ENCODE measurements at places on chromosomes 1 and 21.

DNA sequence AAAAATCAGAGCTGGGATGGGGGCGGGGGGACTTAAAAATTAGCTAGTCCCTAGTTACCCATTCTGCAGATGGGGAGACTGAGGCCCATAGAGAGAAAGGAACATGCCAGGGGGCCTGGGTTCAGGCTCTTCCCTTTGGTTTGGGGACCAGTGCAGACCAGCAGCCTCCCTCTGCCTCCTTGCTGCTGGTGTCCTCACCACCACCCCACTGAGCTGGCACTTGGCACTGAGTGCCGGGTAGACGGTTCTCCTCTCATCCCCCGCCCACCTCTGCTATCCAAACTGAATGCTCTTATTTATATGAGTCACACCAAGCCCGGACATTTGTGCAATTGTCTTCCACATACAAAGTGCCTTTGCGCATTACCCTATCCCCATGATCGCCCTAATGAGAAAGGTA, 39.2 kb downstream of the CAMK2N1 start:
- no peak for DNase-seq

DNA sequence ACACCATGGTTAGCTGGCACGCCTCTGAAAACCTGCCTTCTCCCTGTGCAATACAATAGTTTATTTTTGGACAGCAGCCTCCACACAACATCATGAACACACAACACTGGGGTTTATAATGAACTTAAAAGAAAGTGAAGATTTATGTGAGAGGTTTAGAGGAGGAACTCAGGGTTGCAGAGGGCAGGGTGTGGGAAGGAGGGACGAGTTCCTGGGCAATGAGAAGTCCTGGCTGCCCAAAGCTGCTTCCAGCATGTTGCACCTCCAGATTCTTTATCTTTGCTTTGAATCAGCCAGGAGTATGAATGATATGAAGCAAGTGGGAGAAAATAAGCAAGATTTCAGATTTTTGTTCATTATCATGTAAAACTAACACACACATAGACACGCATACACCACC, 11.3 kb upstream of the LRRC8D start:
- no peak for DNase-seq

GRCh38 chr1:215845234-215845891, 278.3 kb downstream of the KCTD3 start:
- no peak for DNase-seq

DNA sequence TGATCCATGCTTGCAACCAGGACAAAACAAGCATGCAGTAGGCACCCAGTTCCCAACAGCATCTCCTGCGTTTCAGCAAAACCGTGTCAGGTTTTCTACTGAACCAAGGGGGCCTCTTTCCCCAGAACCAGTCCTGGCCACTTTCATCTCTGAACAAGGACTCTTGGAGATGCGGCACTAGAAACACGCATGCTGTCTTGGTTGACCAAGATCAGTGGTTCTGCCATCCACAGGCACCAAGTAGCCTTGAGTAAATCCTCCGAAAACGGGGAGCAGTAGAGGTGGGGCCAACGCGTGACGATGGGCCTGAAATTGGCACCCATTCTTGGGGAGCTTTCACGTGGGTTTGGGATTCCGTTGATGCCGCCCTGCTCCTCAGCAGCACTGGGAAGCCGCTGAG, 62.5 kb upstream of the AJAP1 start:
- no peak for DNase-seq

- no peak for DNase-seq
Measured at GRCh38 chr1:172448995-172449584, 5.2 kb upstream of the PIGC start.

DNA sequence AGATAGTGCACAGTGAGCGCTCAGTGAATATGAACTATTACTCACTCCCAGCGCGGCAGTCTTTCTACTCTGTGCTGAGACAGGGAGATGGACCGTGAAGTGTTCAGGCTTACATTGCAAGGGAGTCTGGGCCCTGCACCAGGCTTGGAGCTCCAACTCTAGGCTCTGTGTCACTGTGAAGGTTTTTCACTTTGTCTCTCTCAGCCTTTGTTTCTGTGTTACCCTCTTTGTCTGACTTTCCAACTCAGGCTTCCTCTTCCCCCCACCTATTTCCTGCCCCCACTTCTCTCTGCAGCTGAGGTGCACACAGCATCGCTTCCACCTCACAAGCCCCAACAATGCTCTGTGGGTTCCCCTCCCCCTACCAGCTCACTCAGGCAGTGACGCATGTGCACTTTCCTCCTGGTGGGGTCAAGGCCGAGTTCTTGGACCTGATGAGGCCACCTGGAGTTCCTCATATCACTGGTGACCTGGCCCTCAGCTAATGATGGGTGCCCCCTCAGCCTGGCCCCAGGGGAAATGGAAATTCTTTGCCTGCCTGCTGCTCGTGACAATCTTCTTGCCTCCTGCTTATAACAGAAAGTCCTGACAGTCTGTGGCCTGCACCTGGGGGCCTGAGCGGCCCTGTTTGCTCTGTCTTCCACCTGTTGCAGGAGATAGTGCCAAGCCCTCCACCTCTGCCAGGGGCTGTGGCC, 1.1 kb upstream of the LCK start:
- DNase-seq: peak; percentile 71

DNA sequence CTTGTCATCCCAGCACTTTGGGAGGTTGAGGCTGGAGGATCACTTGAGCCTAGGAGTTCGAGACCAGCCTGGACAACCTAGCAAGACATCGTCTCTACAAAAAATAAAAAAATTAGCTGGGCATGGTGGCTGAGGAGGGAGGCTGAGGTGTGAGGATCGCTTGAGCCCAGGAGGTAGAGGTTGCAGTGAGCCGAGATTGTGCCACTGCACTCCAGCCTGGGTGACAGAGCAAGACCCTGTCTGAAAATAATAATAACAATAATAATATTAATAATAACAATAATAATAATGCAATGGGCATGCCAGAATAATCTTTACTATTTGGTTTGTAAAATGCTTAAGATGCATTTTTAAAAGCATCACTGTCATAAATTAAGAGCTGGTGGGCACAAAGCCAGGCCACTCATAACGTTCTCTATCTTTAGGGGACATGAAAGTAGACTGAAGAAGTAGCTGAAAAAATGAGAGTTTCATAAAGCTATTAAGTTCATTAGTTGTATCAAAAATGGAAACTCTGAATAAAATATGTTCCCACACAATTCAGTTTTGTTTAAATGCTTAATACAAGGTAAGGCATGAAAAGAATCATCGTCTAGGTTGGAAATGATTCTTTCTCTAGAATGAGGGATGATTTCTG, 51.6 kb upstream of the ITPKB start:
- no peak for DNase-seq

- DNase-seq: no peak
Measured at GRCh38 chr1:146039844-146040194, 18.3 kb upstream of the HJV start.

GRCh38 chr1:61427510-61427909, 297.4 kb downstream of the TM2D1 start:
- DNase-seq: no peak

DNA sequence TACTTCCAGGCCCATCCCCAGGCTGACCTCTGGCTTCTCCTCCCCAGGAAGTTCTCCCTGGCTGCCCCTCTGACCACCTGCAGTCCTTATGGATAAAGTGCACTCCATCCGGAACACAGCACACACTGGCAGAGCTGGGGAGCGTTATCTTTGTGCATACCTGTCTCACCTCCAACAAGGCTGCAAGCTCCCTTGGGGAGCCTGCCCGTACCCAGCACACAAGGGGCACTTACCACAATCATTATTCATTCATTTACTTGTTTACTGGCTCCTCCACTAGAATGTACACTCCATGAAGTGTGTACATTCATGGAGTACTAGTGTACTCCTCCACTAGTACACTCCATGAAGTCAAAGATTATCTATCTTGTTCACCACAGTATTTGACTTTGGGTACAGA, 30.3 kb downstream of the GLIS1 start:
- DNase-seq: no peak

GRCh38 chr1:17292299-17293160, 15.5 kb upstream of the PADI4 start:
- peak; percentile 22 for DNase-seq

DNA sequence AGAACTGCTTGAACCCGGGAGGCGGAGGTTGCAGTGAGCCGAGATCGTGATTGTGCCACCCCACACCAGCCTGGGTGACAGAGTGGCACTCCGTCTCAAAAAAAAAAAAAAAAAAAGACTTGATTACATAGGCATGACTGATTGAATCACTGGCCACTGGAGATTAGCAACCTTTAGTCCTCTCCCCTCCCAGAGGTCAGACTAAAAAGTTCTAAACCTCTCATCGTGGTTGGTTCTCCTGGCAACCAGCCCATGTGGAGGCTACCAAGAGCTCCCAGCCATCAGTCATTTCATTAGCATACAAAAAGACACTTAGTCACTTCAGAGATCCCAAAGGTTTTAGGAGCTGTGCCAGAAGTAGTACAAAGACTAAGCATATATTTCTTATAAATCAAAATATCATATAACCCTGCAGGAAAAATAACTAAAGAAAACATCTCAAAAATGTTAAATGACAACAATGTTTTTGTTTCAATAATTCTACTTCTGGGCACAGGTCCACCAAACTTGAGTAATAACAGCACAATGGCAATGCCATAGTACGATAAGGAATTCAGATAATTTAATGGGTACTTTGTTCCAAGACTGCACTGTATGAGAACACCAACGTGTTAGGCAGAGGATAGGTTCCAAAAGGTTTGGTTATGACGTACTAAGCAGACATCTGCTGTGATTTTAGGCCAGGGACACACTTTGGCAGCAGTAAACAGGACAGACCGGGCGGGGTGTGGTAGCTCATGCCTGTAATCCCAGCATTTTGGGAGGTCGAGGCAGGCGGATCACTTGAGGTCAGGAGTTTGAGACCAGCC, 18.1 kb downstream of the USP48 start:
- peak; percentile 48 for DNase-seq

GRCh38 chr1:198918920-198919319, 280.1 kb downstream of the PTPRC start:
- no peak for DNase-seq

DNA sequence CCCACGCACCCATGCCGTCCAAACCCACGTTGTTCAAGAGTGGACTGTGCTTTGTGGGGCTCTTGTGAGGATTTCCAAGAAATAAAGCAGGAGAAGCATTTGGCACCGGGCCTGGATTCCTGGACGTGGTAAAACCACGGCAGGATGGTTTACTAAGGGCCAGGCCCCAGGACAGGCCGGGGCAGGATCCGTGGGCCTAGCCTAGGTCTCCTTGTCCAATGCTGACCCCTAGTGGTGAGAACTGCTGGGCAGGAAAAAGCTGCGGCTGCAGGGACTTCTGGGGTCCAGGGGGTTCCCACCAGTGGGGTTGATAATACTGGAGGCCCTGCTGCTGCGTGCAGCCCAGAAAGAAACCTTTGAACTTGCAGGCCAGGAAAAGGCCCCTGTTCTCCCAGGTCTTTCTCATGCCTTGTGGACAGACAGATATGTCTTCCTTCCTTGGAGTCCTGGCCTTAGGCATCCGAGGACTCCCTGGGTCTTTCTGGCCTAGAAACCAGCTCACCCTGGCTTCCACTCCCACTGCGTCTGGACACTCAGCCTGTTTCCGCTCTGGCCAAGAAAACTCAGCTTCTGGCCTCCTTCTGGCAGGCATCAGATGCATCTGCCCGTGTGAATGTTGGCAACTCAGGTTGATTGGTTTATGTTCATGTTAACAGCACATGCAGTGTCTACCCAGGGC, 106.9 kb upstream of the TMEM51 start:
- DNase-seq: peak; percentile 81

- no peak for DNase-seq
Measured at GRCh38 chr1:22600071-22600816, 36.2 kb upstream of the C1QA start.

DNA sequence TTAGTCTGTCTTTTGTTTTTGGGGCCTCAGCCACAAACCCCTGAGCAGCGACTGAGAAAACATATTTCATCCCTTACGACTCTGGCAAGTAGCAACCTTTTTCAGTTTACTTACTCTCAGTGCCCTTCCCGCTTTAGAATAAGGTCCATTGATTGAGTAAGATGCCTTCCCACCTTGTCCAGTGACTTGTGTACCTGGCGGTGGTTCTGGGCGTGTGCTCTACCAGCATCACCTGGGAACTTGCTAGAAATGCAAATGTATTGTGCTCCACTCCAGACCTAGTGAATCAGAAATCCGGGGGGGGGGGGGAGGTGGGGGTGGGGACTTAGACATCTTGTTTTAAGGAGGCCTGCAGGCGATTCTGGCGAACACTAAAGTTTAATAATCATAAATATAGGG, 72.1 kb downstream of the S1PR1 start:
- DNase-seq: no peak

DNA sequence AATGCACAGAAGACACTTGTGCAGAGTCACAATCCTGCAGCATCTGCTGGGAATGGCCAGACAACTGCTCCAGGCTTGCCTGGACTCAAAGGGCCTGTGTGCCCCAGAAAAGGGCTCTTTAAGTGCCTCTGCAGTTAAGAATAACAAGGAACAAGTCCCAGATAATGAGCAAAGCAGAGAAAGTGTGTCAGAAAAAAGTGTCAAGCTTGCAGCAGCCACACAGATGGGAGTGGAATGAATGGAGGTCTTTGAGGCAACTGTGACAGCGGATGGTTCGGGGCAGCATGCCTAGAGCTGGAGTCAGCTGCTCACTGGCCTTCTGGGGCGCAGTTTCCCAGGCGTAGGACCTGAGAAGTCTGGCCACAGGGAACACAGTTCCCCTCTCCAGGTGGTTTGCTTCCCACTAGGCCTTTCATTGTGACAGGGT, 5.1 kb downstream of the PARP1 start:
- no peak for DNase-seq

DNA sequence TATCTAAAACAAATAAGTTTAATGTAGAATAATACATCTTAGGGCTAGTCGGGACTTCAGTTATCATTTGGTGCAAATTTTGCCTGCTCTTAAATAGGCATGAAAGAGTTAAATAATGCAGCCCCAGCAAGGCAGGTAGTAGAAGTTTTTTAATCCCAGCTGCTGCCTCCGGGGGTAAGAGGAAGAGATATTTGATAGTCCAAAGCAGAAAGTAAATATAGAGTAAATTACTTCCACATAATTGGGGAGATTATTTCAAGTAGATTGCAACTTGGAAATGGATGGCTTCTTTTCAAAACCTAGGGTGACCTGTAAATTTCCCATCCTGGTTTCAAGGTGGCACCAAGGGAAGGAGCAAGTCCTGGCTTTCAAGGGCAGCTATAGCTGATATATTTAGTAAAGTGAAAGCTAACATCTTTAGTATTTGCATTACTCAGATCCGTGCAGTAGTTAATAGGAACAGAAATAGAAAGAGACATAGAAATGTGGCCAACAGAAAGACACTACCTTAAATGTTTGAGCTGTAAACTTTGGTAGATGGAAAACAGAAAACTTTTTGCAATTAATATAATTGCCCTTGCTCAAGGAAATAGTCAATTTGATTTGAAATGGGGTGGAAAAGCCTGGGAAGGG, 109.1 kb downstream of the LMO4 start:
- no peak for DNase-seq

GRCh38 chr1:151024540-151025146, 11.7 kb upstream of the BNIPL start:
- DNase-seq: peak; percentile 67

DNA sequence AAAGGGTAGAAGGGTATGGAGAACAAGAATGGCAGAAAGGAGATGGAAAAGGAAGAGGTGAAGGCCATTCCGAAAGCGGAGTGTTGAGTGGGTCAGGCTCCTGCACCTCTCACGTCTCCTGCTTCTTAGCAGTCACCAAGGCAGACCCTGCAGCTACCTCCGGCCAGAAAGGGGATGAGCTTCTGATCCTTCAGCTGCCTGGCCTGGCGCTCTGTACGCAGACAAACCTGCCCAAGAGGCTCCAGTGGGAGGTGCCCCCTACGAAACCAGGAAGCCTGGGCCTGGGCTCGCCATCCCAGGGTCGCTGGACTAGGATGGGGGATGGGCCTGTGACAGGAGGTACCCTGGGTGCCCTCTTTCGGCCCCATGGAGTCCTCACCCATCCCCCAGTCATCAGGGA, 3.0 kb downstream of the GPR61 start:
- no peak for DNase-seq

- DNase-seq: no peak
Measured at GRCh38 chr1:26109229-26110164, 2.1 kb upstream of the PDIK1L start.

Data from lung (tissue), 17 donors.